IMR-90 (cell line): ENCODE measurements at places on chromosomes 13 and 19. TPM values are rescaled to one million over a fixed set of nuclear protein-coding genes. Genes with fewer than 3 reads are reported as not detected.
A peak's percentile ranks its signal among the peaks of the same experiment; 100 is the strongest.

The C19orf81 gene
- total RNA-seq: not detected in 2 replicates

The ZNF136 gene
- total RNA-seq: 6.8 and 9.4 TPM in 2 replicates

The OR10H1 gene
- total RNA-seq: not detected in 2 replicates

The TMPRSS9 gene
- not detected in 2 replicates for total RNA-seq

DNA sequence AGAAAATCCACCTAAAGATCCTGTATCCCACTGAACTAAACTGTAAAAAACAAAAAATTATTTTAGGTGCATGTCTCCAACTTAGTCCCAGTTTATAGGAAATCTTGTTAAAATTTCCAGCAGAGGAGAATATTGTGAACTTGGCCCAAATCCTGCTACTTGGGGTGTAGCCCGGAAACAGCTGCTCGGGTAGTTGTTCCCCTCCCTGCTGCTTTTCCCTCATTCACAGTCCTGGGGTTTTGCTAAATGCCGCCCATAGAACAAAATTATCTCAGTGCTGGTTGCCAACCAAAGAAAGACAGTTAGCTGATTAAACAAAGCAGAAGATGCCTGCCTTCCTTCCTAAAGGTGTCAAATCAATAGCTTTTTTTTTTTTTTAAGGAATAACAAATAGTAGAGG lies 330.5 kb upstream of the KLF12 start:
- DNase-seq: no peak

DNA sequence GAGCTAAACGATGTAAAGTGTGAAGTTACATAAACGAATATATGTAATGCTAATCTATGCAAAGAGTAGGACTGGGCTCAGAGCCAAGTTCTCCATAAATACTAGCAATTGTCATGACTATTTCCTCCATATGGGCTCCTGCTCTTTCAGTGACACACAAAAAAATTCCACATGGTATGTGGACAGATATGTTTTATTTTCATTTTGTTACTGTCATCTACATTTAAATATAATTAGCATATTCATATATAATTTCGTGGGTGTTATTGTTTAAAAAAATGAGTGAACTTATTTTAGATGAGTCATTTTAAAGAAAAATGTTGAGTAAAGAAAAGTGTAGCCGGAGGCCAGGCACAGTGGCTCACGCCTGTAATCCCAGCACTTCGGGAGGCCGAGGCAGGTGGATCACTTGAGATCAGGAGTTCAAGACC lies 5.0 kb upstream of the IGSF23 start:
- DNase-seq: peak; percentile 69

- DNase-seq: no peak
Observed at GRCh38 chr13:104967376-104967775, 1568.1 kb downstream of the EFNB2 start.

DNA sequence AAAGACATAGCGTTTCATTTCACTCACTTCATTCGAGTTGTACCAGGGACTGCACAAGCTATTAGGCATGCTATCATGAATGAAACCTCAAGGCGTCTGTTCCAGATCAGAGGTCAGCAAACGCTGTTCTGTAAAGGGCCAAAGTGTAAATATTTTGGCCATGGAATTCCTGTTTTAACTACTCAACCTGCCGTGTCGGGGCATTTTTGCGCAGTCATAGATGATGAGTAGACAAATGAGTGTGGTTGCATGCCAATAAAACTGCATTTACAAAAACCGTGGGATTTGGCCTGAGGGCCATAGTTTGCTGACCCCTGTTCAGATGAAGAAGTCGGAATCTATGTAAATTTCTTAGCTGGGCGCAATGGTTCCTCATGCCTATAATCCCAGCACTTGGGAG lies 6.5 kb downstream of the INSR start:
- no peak for DNase-seq

- no peak for DNase-seq
Observed at GRCh38 chr13:101300531-101300930, 115.8 kb downstream of the NALCN start.
